G401 (cell line): ENCODE measurements at places on chromosomes 12 and 14. TPM values are rescaled to one million over a fixed set of nuclear protein-coding genes. Genes with fewer than 3 reads are reported as not detected.

IGF1 gene
- total RNA-seq = not detected in 2 replicates

SERPINA10 gene
- not detected in 2 replicates for total RNA-seq

KRT75 gene
- total RNA-seq = 0.20 and 0.43 TPM in 2 replicates

POTEM gene
- total RNA-seq = not detected in 2 replicates

DLGAP5 gene
- total RNA-seq = 63.1 and 109 TPM in 2 replicates

KERA gene
- total RNA-seq = not detected in 2 replicates

OR4E2 gene
- not detected in 2 replicates for total RNA-seq

SLC2A3 gene
- total RNA-seq = 32.5 and 32.9 TPM in 2 replicates

GPRC5D gene
- not detected in 2 replicates for total RNA-seq

PLEKHD1 gene
- total RNA-seq = 0.31 TPM in 1 of 2 replicates, not detected in the other

KRT7 gene
- total RNA-seq = 0.49 TPM in 1 of 2 replicates, not detected in the other

USP15 gene
- 14.1 and 22.4 TPM in 2 replicates for total RNA-seq

HOXC4 gene
- total RNA-seq = 2.5 and 3.9 TPM in 2 replicates

ANAPC7 gene
- 50.5 and 61.0 TPM in 2 replicates for total RNA-seq

SLC10A1 gene
- not detected in 2 replicates for total RNA-seq

BMP4 gene
- 461 and 546 TPM in 2 replicates for total RNA-seq

GNB3 gene
- 0.25 and 3.8 TPM in 2 replicates for total RNA-seq

GCN1 gene
- total RNA-seq = 65.2 and 79.0 TPM in 2 replicates

SERPINA1 gene
- not detected in 2 replicates for total RNA-seq

GPR68 gene
- 0.55 and 3.5 TPM in 2 replicates for total RNA-seq

MIPOL1 gene
- 8.4 and 13.2 TPM in 2 replicates for total RNA-seq
